ENCODE measurements at places on chromosomes 7 and 10.

DNA sequence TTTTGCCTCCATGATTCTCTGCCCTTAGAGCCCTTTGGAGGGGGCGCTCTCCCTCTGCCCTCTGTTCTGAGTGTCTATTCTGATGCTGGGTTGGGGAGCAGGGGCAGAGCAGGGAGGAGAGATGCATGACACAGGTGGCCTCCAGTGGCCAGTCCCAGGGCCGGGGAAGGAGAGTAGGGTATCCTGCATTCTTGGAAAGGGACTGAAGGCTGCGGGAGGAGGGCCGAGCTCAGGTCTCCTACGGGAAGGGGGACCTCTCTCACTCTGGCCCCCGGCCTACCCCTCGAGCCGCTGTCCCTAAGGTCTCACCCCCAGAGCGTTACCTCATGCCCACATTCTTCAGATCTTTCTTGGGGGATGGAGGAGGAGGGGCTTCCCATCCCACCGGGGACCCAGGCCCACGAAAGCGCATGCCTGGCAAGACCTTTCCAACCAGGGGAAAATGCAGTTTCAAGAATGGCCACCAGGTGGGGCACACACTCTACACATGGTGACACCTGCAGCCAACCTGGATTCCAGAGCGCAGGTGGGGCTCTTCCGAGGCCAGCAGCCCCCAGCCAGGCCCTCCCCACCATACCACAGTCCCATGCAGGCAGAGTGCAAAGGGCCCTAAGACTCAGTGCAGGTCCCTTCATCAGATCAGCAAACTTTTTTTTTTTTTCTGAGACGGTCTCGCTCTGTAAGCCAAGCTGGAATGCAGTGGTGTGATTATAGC is 86.4 kb downstream of the MYL10 start:
- DNase-seq: peak; percentile 55

- DNase-seq: no peak
These were observed 16.4 kb downstream of the PRKRIP1 start for GRCh38 chr7:102412548-102412947.

GRCh38 chr7:1511444-1512422 is 7.5 kb upstream of the INTS1 start:
- DNase-seq: no peak

DNA sequence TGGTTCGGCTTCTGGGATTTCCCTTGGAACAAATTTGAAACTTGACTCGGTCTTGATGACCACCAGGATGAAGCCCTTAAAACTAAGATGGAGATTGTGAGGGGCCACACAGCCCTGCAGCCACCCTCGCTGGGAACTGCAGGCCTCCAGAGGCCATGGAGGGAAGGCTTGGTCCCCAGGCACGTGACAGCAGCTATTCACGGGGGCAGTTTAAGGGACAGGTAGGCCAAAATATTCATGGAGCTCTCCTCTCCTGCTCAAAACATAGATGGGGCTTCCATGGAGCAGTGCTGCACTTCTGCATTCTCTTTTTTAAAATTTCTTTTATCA is 137.0 kb downstream of the ADCY1 start:
- DNase-seq: no peak

- DNase-seq: peak; percentile 30
These were observed 73.9 kb downstream of the KAT6B start for GRCh38 chr10:74900297-74900696.

GRCh38 chr7:115973406-115973805 is 57.2 kb downstream of the TFEC start:
- DNase-seq: no peak

DNA sequence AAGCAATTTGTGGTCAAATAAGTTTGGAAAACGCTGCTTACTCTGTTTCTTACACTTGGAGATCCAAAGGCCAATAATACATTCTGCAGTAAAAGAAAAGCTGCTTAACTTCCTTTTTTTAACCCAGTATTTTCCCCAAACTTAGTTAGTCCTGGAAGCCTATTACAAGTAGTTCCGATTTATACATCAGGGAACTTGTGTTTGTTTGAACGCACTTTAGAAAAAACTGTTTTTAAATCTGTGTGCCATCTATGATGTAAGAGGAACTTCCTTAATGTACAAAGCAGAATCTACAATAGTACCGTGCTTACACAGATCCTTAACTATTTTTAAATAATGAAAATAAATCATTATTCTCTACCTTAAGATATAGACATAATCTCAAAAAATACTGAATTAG is 23.0 kb downstream of the SFR1 start:
- no peak for DNase-seq

DNA sequence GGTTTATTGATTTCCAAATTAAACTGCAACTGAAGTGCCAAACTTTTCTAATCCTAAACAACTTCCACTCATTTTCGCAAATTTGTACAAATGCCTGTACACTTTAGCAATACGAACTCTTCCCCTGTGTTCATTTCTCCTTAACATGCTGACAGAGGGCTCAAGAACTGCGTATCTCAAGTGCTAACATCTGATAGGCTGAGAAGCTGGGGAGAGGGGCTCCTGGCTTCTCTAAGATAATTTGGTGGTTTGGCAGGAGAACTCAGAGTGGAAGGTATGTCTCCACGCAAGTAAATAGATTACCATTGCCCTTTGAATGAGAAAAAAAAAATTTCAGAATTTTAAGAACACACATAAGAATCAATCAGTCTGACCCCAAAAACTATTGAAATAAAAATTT is 53.3 kb upstream of the ANLN start:
- DNase-seq: no peak

GRCh38 chr7:108134486-108134885 is 4.3 kb upstream of the LAMB4 start:
- DNase-seq: no peak

DNA sequence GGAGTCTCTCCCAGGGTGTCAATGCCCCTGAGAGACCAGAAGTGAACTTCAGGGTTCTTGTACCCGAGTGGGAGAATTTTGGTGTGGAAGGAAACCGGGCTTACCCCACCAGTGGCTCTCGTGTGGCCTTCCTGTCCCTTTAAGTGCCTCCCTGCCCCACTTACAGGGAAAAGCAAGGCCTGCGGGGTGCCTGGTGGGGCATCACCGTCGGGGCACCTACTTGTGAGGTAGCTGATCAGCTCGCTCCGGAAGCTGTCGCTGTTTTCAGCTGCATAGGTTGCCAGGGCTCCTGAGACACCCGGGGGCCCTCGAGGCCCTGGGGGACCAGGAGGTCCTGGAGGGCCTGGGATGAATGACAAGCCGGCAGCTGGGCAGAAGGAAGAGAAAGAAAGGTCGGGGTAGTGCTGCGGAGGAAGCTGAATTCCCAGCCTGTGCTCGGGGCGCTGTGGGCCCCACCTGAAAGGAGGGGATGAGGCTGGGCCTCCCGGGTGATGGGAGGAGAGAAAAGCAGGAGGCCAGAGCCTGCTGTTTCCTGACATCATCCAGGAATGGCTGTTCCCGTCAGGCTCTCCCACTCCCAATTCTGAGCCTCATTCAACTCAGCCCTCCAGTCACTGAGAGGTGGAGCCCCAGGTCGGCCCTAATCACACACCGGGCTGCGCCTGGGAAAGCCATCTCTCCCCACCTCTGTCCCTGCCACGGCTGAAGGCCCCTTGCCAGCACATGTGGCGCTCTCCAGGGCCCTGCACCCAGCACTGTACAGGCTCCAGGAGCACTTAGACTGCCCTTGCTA is 51.1 kb downstream of the COL17A1 start:
- no peak for DNase-seq

GRCh38 chr10:3848775-3849635 is 64.0 kb upstream of the KLF6 start:
- DNase-seq: no peak

DNA sequence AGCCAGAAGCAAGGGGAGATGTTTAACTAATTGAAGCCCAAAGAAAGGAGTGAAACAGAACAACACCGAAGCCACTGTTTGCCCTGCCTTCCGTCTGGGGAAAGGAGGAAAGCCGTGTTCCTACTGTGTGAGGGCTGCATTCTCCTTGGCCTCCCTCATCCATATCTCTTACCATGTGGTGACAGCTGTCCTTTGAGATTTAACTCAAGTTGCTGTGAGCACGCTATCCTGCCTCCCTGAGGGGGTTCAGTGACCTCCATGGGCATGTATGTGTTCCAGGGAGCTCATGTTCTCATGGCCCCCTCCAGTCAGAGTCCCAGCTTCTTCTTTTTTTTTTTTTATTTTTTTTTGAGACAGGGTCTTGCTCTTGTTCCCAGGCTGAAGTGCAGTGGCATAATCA is 26.2 kb upstream of the CRHR2 start:
- DNase-seq: no peak

GRCh38 chr7:154836021-154836448 is 166.9 kb downstream of the PAXIP1 start:
- DNase-seq: no peak

GRCh38 chr7:87920578-87920977 is 13.5 kb upstream of the ADAM22 start:
- DNase-seq: no peak

- no peak for DNase-seq
These were observed 94.9 kb downstream of the NPSR1 start for GRCh38 chr7:34752929-34753328.

DNA sequence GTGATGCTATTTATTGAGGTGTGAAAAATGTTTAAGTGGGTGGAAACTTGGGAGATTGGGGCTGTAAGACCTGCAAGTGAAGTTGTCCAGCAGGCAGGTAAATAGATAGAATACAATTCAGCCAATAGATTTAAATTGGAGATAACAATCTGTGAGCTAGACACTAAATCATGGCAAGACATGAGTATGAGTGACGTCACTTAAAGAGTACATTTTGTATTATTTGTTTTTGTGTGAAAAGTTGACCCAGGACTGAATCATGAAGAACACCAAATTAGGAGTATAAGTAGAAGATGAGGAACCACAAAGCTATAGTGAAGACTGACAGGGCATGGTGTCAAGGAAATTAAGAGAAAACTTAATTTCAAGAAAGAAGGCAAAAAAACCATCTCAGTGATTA is 249.1 kb upstream of the SEMA3C start:
- no peak for DNase-seq

DNA sequence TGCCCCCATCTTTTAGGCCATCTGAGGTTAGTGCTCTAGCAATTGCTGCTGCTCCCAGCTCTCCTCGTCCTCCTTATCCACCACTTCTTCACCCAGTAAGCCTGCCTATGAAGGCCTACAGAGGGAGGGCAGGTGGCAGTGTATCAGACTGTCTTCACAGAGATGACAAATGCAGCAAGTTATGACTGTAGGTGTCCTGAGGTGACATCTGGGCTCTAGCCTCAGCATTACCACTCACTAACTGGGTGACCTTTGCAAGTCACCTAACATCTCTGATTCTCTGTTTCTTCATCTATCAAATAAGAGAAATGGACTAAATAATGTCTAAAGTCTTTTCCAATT is 151.6 kb downstream of the NOC3L start:
- no peak for DNase-seq

- no peak for DNase-seq
These were observed 38.3 kb downstream of the MACROH2A2 start for GRCh38 chr10:70090951-70091350.

DNA sequence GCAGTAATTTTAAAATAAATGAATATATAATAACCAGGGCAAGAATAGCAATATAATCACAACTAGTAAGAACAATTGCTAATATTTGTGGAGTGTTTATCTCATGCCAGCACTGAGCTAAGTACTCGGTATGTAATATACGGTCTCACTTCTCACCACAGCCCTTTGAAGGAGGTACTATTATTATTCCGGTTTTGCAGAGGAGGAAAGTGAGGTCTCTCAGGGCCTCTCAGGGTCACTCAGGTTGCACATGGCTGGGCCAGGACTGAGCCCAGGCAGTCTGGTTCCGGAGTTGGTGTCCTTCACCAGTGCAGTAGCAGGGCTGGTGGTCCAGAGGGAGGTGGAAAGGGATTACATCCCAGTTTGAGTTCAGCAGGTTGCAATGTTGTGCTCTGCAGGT is 80.9 kb downstream of the CHN2 start:
- DNase-seq: no peak

DNA sequence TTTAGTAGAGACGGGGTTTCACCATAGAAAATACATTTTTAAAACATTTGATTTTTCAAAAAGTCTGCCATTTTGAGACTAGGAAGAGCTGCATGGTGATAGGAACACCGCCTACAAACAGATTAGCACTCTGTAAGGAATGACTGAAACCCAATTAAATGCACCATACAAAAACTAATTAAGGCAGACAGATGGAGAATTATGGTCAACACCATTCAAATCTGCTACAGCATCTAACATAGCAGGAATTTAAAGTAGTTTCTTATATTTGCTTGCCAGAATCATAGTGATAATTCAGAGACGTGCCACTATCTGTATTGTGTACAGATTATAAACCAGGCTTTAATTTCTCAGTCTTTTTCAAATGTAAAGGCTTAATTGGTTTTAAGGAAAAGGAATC is 68.2 kb downstream of the ENO4 start:
- no peak for DNase-seq

- no peak for DNase-seq
These were observed 19.3 kb downstream of the VKORC1L1 start for GRCh38 chr7:65892161-65892560.

- no peak for DNase-seq
These were observed 169.5 kb downstream of the PLXDC2 start for GRCh38 chr10:19985745-19986144.

- DNase-seq: no peak
These were observed 317.4 kb downstream of the BMPER start for GRCh38 chr7:34222722-34223121.

- DNase-seq: no peak
These were observed 64.6 kb downstream of the CYP26A1 start for GRCh38 chr10:93138113-93138870.

GRCh38 chr7:19117091-19117869 is at the start of gene TWIST1:
Gene TWIST1, minus strand, starts transcription at chr7:19117636. Its CDS starts 315 bp downstream, at chr7:19117321.
- no peak for DNase-seq

DNA sequence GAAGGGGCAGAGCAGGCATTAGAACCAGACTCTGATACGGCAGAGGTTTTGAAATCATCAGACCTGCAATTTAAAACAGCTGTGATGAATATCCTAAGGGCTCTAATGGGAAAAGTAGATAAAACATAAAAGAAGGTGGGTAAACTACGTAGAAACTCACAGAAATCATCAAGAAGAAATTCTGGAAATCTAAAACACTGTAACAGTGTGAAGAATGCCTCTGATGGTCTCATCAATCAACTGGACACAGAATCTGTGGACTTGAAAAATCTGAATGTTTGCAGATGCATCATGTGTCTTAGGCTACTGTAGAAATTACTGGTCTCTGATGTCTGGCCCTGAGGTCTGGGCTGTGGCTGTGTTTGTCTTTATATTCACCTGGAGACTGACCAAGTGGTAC is 173.0 kb upstream of the NPS start:
- DNase-seq: no peak

DNA sequence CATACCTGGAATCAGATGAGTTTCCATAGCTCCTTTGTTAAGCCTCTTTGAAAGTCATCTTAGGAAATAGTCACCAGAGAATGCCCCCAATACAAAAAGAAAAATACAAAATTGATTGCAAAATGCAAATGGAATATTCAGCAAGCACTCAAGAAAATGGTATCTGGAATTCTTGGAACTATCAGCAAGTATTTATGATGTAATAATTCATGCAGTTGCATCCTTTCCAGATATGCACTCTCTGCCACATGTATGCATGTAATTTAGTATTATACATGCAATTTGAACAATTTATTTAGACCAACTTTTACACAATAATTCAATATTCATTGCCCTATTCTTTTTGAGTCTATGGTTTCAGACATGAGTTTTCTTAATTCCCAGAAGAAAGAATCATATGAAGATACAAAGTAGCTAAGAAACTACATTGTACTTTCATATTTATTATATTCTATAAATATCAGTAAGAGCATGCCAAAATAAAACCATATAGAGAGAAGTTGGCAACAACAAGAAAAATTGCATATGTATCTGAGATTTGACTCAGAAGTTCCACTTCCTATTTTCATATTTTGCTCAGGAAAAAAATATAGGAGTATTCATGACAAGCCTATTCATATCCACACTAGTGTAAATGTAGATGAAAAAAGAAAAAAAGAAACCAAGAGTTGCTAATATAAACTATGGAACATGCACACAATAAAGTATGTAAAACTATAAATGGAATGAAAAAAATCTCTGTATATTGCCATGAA is 338.5 kb downstream of the SEMA3D start:
- no peak for DNase-seq
